Hepatocyte (in vitro differentiated cells): ENCODE measurements at places on chromosomes 6 and 20. TPM values are rescaled to one million over a fixed set of nuclear protein-coding genes. Genes with fewer than 3 reads are reported as not detected.

Gene FAM217A
- not detected in 2 replicates for total RNA-seq

Gene BEND6
- total RNA-seq, result 1.2 and 2.4 TPM in 2 replicates

DNA sequence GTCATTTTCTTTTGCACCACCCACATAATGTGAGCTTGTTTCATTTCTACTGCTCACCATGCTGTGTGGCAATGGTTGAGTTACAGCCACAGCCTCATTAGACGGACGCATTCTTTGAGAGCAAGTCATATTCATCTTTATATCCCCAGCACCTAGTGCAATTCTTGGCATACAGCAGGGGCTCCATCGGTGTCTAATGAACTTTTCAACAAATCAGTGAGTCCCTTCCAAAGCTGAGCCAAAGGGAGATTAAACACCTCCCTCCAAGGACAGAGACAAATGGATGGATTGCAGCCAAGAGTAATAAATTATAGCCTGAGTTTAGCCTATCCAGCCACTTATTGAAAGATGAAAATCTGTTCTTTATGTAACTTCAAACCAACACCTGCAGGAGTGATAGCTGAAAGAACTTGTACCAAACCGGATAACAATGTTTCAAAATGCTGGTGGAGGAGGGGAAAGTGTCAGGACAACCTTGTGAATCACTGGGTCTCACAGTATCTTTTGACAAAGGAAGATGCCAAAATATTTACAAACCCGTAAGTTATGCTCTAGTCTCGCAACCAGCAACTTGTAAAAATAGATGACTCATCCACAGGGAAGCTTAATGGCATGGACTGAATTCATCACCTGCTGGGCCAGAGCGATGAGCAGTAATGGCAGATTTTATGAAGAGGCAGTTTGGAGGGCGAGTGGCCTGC, 139.0 kb downstream of the PXDC1 start:
- H3K36me3 ChIP-seq, result no peaks in the 10 kb centered on the region
- H3K27ac ChIP-seq, result no peak overlapping the region
- H3K27me3 ChIP-seq, result no peaks in the 10 kb centered on the region
- peak; percentile 55 for DNase-seq
- H3K4me3 ChIP-seq, result no peak overlapping the region
- H3K4me1 ChIP-seq, result no peaks in the 10 kb centered on the region

DNA sequence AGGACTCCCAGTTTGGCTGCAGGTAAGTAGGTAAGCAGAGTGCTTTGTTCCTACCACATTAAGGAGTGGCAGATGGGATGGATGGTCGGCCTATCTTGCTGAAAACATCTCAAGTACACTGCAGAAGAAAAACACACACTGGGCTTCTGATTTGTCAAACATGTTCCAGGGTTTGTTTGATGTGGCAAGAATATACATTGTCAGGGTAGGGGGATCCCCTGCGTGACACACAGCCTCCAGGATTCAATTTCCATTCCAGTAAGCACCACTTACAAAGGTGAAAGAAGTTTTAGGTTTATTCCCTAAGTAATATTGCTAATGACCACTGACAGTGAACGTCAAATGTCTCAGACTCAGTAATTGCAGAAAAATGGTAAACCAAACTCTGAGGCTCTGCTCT, 26.0 kb upstream of the KIF16B start:
- no peak for DNase-seq
- H3K4me1 ChIP-seq, result no peaks in the 10 kb centered on the region
- no peak overlapping the region for H3K4me3 ChIP-seq
- H3K36me3 ChIP-seq, result no peaks in the 10 kb centered on the region
- no peak overlapping the region for H3K27ac ChIP-seq

DNA sequence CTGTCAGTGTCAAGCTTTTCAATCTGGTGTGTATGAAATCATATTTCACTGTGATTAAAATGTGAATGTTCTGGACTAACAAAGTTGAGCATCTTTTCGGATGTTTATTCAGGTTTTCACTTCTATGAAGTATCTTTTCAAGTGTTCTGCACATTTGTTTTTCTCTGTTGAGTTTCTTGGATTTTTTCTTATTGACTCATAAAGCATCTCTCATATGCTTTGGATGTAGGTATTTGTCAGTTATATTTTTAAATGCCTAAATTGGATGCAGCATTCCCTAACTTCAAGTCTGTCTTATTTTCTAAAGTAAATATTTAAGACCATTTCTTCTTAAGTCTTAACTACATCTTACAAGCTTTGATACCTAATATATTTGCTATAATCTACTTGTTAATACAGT, 398.0 kb downstream of the PLCB1 start:
- no peak overlapping the region for H3K27ac ChIP-seq
- no peak overlapping the region for H3K4me3 ChIP-seq
- H3K36me3 ChIP-seq, result no peaks in the 10 kb centered on the region
- H3K27me3 ChIP-seq, result no peaks in the 10 kb centered on the region
- H3K4me1 ChIP-seq, result no peaks in the 10 kb centered on the region

DNA sequence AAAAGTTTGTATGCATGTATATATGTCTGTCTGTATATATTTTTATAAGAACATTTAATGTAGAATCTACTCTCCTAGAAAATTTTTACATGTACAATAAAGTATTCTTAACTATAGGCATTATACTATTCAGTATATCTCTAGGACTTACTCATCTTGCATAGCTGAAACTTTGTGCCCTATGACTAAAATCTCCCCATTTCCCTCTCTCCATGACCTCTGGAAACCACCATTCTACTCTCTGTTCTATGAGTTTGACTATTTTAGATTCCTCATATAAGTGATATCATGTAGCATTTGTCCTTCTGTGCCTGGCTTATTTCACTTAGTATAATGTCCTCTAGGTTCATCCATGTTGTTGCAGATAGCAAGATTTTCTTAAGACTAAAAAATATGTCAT, 205.1 kb upstream of the SMLR1 start:
- peaks cover 5% of the 10 kb centered on the region for H3K4me1 ChIP-seq
- no peak for DNase-seq
- H3K4me3 ChIP-seq, result no peak overlapping the region
- H3K27me3 ChIP-seq, result no peaks in the 10 kb centered on the region
- H3K27ac ChIP-seq, result no peak overlapping the region

DNA sequence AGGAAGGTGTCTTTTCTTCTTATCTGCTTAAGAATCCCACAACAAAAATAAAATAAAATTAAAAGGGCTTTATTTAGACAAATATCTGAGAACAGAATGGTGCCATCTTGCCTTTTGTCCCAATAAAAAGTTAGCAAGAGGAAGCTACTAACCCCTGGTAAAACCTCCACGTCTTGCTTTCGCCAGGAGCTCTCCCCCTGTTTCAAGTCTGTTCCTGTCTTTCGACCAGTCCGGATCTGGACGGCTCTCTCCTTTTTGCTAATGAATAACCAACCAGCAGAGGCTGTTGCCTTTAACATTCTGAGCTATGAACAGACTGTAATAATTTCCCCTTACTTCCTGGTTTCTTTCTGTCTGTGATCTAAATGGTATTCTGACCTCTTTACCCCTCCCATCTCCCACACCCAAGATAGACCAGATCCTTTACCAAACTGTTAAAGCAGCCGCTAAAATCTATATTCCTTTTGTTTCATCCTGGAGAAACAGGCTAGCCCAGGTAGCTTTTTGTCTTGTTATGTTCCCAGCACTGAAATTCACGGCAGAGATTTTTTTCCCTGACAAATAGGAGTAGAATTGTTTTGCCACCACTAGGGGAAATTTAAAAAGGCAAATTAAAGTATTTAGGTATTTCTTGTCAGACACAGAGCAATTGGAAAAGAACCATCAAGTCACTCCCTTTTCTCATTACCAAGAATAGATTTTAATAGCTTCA, at the start of gene FRK:
TSS of gene FRK (minus strand) at position 320 of the 712 bp plus-strand sequence. CDS start 580 bp downstream, outside the sequence.
- no peaks in the 10 kb centered on the region for H3K36me3 ChIP-seq
- H3K27me3 ChIP-seq, result no peaks in the 10 kb centered on the region
- peak within 1 kb of the TSS; percentile 34 for H3K4me3 ChIP-seq
- peaks cover 6% of the 10 kb centered on the region for H3K4me1 ChIP-seq

DNA sequence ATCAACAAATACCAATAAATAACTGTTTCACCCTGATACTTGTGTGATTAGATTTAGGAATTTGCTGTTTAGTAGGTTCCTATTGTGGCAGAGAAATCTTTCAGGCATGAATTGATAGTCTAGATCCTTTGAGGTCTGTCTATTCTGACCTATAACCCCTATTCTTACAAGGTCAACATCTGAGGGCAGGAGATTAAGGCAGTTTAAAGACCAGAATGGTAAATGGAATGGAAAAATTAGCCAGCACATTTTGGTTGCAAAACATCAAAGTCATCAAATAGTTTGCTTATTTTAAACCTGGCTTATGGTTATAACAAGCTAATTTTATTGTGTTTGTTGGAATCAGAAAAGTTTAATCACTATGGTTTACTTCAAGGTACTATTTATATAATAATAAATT, 78.4 kb downstream of the LIN28B start:
- H3K27ac ChIP-seq, result no peak overlapping the region
- H3K4me3 ChIP-seq, result no peak overlapping the region
- no peaks in the 10 kb centered on the region for H3K4me1 ChIP-seq

- DNase-seq, result no peak
- no peaks in the 10 kb centered on the region for H3K4me1 ChIP-seq
- no peak overlapping the region for H3K27ac ChIP-seq
- no peaks in the 10 kb centered on the region for H3K36me3 ChIP-seq
- no peaks in the 10 kb centered on the region for H3K27me3 ChIP-seq
These were observed 57.2 kb downstream of the CEP43 start for GRCh38 chr6:167056370-167056769.

GRCh38 chr6:12844284-12845223, 128.0 kb downstream of the PHACTR1 start:
- no peak overlapping the region for H3K4me3 ChIP-seq
- DNase-seq, result peak; percentile 31
- no peak overlapping the region for H3K27ac ChIP-seq
- H3K4me1 ChIP-seq, result no peaks in the 10 kb centered on the region
- H3K27me3 ChIP-seq, result peaks cover 3% of the 10 kb centered on the region

DNA sequence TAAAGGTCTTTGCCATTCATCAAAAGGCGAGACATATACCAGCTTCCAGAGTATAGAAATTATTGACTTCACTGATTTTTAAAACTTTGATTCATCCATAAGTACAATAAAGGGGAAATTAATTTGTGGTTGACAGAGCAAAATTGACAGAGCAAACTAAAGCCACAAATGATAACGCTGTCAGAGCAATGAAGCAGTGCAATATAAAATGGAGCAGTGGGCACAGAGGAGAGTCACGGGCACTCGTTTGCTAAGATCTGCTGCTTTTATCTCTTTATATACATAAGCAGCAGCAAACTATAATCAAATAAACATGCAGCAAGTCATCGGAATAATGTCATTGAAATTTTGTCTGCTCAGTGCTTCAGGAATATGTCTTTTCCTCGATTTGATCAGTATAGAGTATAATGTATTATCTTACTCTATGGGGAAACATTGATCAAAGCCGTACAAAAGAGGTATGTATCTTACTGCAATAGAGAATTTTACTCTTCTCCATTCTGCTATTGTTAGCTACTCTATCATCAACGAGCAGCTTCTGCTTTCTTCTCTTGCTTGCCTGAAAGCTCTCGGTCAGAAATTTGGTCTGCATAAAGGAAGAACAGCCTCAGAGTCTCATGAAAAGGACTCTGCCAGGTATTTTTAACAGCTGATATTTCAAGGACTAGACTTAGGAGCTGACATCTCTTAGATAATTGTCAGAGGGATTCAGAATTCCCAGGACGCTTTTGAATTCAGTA, 546.0 kb upstream of the ARID1B start:
- H3K4me3 ChIP-seq, result no peak overlapping the region
- no peak for DNase-seq
- no peaks in the 10 kb centered on the region for H3K36me3 ChIP-seq
- no peak overlapping the region for H3K27ac ChIP-seq
- no peaks in the 10 kb centered on the region for H3K4me1 ChIP-seq
- no peaks in the 10 kb centered on the region for H3K27me3 ChIP-seq

DNA sequence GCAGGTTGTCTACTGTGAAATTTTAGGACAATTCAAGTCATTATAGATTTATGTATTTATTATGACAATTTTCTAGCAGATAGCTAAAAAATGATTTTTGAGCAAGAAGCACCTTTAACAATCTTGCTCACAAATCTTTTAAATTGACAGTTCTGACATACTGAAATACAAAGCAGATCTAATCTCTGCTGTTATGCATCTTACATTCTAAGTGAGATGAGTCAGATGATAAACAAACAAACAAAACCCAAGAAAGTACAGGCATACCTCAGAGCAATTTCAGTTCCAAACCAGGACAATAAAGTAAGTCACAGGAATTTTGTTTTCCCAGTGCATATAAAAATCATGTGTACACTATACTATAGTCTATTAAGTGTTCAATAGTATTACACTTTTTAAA, 430.7 kb upstream of the PTCHD4 start:
- no peaks in the 10 kb centered on the region for H3K4me1 ChIP-seq
- DNase-seq, result no peak
- no peak overlapping the region for H3K27ac ChIP-seq
- no peaks in the 10 kb centered on the region for H3K36me3 ChIP-seq
- no peak overlapping the region for H3K4me3 ChIP-seq

GRCh38 chr6:73854998-73855718, 159.2 kb downstream of the CD109 start:
- peak; percentile 78 for DNase-seq
- no peak overlapping the region for H3K27ac ChIP-seq

DNA sequence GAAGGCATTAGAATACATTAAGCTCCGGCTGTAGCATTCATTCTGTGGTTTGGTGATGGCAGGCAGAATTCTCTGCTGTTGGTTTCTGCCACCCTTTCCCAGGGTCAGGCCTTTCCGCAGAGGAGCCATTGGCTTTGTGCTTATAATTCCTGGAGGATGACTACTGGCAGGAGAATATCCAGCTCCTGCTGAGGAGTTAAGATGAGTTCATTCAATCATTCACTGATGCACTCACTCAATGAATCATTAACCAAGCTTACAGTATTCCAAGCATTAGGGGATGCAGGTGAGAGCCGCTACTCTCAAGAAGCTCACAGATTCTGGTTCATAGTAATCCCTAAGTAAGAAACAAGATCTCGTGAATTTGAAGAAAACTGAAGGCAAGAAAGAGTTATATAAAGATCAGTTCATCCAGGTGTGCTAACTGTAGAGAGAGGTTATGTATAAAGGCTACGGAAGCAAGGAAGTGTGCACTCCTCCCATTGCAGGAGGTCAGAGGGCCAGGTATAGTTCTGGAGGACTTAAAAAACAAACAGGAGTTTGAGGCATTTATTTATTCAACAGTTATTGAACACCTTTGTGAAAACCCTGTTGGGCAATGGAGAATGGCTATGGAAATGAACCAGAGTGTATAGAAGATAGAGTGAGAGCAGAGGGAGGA, 75.5 kb downstream of the HMGN3 start:
- H3K27ac ChIP-seq, result no peak overlapping the region
- H3K36me3 ChIP-seq, result no peaks in the 10 kb centered on the region
- peaks cover 6% of the 10 kb centered on the region for H3K4me1 ChIP-seq
- H3K4me3 ChIP-seq, result no peak overlapping the region
- no peaks in the 10 kb centered on the region for H3K27me3 ChIP-seq

DNA sequence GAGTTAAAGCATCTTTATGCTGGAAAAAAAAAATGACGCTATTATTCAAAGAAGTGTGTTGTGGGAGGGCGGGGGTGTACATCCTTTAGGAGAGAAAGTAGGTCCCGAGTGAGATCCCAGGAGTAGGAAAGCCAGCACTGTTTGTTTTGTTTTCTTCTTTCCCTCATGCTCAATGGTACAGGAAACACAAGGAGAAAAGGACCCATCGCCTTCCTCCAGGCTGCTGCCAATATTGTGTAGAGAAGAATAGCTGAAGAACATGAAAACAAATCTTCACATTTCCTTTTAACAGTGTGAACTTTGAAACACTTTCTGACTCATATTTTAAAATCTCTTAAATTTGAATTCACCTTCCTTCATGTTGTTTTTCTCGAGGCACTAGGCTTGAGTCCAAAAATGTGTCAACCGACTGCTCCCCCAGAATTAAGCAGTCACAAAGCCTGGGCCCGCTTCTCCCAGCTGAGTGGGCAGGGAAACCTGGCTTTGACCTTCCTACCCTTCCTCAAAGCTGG, 22.3 kb downstream of the PPP1R16B start:
- H3K36me3 ChIP-seq, result no peaks in the 10 kb centered on the region
- H3K27me3 ChIP-seq, result peaks cover 15% of the 10 kb centered on the region
- no peak overlapping the region for H3K4me3 ChIP-seq
- no peaks in the 10 kb centered on the region for H3K4me1 ChIP-seq
- DNase-seq, result no peak
